Natural killer cell (primary cell): ENCODE measurements at places on chromosomes 4 and X. TPM values are rescaled to one million over a fixed set of nuclear protein-coding genes. Genes with fewer than 3 reads are reported as not detected.

- no peak for DNase-seq
- H3K4me3 ChIP-seq, result no peak overlapping the region
- no peak overlapping the region for H3K27ac ChIP-seq
- peaks cover 10% of the 10 kb centered on the region for H3K27me3 ChIP-seq
Measured at GRCh38 chrX:115562480-115562847, 1.5 kb downstream of the PLS3 start.

Gene TCEANC
- 11.2 TPM for total RNA-seq

- no peak overlapping the region for H3K4me3 ChIP-seq
- no peak overlapping the region for H3K27ac ChIP-seq
- H3K4me1 ChIP-seq, result no peaks in the 10 kb centered on the region
- no peaks in the 10 kb centered on the region for H3K27me3 ChIP-seq
- no peaks in the 10 kb centered on the region for H3K36me3 ChIP-seq
Measured at GRCh38 chr4:16715482-16715881, 183.0 kb downstream of the LDB2 start.

GRCh38 chr4:84691170-84691691 is 108.3 kb downstream of the CDS1 start:
- H3K36me3 ChIP-seq, result no peaks in the 10 kb centered on the region
- DNase-seq, result no peak
- H3K27ac ChIP-seq, result no peak overlapping the region
- no peak overlapping the region for H3K4me3 ChIP-seq
- H3K27me3 ChIP-seq, result no peaks in the 10 kb centered on the region
- H3K4me1 ChIP-seq, result no peaks in the 10 kb centered on the region

- H3K4me3 ChIP-seq, result no peak overlapping the region
- H3K27me3 ChIP-seq, result no peaks in the 10 kb centered on the region
Measured at GRCh38 chr4:110268790-110269189, 70.4 kb upstream of the ELOVL6 start.

- no peaks in the 10 kb centered on the region for H3K27me3 ChIP-seq
- H3K4me3 ChIP-seq, result no peak overlapping the region
- no peak for DNase-seq
Measured at GRCh38 chrX:21996872-21997455, 35.2 kb upstream of the PHEX start.

Gene GPC3
- not detected for total RNA-seq
